ENCODE measurements at places on chromosomes 5 and 9. TPM values are rescaled to one million over a fixed set of nuclear protein-coding genes. Genes with fewer than 3 reads are reported as not detected.
A peak's percentile ranks its signal among the peaks of the same experiment; 100 is the strongest.

- DNase-seq: no peak
These were observed 347.4 kb downstream of the PSAT1 start for GRCh38 chr9:78644359-78644758.

DNA sequence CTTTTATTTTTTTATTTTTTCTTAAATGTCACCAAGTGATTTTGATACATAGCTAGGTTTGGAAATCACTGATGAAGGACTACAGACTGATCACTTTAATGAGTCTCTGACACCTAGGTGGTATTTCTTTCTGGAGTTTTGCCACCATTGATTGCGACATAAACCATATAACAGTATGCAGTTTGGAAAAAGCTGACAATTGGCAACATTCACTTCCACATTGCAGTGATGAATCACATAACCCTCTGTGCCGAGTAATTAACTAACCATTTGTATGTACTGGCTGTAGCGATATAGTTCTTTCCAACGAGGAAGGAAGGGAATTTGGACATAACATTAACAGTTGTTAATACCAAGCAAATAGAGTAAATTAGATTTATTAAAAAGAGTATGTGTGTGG is 222.9 kb upstream of the EFNA5 start:
- no peak for DNase-seq

- no peak for DNase-seq
These were observed 9.2 kb upstream of the EGFL7 start for GRCh38 chr9:136653323-136654079.

DNA sequence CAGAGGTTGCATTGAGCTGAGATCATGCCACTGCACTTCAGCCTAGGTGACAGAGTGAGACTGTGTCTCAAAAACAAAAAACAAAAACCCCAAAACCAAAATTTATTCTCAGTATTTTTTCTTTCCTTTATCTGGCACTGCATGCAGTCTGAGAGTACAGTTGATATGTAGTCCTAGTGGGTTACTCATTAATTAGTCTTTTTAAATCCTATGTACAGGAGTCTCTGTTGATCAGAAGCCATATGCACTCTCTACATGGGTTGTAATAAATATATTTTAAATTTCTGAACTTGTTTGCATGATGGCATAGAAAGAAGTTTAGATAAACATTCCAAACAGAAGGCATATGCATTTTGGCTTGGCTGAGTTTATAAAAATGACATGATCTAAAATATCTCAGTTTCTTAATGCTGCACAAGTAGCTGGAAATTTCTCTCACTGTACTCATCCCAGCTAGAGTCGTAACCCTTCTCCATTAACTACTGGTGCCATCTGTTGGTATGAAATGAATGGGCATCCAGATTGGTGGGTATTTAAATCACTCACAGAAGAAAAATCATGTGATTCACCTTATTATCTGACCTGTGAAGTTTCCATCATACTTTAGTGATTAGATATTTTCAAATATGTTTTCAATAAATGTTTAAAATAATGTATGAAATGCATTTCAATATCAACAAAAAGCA is 284.8 kb downstream of the CTNND2 start:
- no peak for DNase-seq

DNA sequence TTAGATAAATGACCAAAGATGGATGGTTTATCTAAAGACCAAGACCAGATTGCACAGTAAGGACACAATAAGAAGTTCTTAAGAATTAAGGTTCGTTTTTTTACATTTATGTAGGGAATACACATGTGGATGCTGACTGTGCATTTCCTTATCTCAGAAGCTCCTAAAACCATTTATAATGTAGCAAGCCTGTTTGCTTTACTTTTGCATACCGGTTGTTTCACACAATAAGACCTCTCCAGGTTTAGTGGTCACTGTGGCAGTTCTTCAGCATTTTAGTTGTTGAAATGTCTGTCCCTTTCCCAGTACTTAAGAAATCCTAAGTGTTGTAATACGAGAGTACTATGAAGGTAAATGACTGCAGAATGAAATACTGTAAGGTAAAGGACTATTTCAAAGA is 43.6 kb downstream of the BASP1 start:
- no peak for DNase-seq

- DNase-seq: peak; percentile 52
These were observed 1.1 kb downstream of the CRAT start for GRCh38 chr9:129109537-129109903.

GRCh38 chr5:10607023-10607665 is 43.3 kb downstream of the ANKRD33B start:
- no peak for DNase-seq

DNA sequence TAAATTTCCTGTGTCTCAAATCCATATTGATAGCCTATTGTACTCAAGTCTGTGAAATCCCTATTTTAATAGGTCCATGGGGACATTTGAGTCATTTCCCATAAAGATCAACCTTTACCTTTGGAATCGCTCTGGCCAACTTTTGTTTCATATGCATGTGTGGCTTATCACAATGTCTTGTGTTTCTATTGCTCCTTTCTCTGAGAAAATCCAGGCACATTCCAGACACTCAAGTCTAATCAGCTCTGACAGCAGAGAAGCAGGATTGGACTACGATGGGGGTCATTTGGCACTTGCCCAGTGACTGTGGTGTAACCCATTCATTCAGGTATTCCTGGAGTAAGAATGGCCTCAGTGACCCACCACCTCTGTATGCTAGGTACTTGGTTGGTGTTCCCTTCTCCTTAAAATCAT is 48.4 kb downstream of the ACTBL2 start:
- DNase-seq: no peak

GRCh38 chr5:151130235-151130921 is 27.2 kb downstream of the ANXA6 start:
- no peak for DNase-seq

GRCh38 chr5:41414598-41414997 is 95.8 kb downstream of the PLCXD3 start:
- DNase-seq: no peak

- DNase-seq: no peak
These were observed 74.4 kb downstream of the ATG10 start for GRCh38 chr5:82046276-82046647.

DNA sequence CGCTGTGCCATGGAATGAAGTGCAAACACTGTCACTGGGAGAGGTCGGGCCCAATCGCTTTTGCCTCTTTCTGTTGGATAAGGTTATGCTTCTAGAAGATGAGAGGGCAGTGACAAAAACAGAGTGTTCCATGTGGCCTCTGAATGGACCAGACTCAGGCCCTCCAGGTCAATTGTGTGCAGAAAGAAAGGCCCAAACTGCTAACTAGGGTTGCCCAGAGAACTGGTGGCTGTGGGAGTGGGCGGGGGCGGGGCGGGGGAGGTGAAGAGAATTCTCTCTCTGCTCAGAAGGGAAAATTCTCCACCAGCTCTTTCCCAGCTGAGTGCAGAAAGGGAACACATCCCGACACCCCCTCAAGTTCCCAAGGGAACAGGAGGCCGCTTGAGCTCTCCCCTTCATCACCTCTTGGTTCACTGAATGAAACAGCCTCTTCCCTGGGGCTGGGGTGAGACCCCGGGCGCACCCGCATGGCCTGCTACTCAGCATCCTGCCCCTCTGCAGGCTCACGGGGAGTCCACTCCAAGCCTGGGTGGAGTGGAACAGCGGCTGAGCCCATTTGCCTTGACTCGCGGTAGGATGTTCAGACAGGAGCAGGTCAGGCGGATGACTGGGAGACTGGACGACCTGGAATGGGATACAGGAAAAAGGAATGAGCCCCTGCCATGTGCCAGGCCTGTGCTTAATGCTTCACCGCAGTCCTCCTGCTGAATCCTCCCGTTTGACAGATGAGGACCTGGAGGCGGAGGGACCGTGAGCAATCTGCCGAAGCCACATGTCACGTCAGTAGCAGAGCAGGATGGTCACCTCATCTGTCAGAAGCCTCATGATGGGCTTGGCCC is 93.8 kb upstream of the FANCC start:
- DNase-seq: no peak

GRCh38 chr5:57839025-57839424 is 356.4 kb upstream of the ACTBL2 start:
- no peak for DNase-seq

DNA sequence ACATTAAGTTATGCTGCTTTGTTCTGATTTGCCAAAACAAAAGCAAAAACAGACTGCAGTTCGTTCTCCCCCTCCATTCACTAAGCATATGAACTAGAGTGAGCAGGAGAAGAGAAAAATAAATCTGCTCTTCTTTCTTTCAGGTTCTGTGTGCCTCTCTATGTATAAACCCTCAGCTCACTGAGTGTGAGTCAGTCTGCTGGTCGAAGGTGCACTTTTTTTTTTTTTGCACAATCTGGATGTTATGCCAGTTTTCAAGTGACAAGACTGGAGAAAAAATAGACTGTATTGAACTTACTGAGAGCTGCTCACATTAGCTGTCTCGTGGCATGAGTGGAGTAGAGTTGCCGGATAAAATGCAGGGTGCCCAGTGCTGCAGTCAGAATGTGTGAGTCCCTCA is 244.6 kb upstream of the ATP10B start:
- DNase-seq: no peak

- no peak for DNase-seq
These were observed 11.7 kb upstream of the IRF1 start for GRCh38 chr5:132501961-132502931.

DNA sequence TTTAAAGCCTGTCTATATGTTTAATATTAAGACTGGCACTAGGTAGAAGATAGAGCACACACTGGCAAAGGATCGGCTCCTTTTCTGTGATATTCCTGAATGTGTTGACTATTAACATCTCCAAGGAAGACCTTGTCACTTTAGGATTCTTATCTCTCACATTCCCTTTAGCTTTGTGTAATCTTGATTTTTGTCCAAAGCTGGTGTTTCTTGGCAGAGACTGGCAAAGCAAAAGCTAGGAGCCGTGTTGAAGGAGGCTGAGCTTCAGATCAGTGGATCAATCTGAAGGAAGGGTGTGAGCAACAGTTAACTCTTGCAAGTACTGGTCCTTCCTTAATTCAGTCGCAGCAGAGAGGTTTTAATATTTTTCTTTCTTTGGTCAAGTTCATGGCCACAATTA is 830.4 kb upstream of the ZNF608 start:
- DNase-seq: no peak

DNA sequence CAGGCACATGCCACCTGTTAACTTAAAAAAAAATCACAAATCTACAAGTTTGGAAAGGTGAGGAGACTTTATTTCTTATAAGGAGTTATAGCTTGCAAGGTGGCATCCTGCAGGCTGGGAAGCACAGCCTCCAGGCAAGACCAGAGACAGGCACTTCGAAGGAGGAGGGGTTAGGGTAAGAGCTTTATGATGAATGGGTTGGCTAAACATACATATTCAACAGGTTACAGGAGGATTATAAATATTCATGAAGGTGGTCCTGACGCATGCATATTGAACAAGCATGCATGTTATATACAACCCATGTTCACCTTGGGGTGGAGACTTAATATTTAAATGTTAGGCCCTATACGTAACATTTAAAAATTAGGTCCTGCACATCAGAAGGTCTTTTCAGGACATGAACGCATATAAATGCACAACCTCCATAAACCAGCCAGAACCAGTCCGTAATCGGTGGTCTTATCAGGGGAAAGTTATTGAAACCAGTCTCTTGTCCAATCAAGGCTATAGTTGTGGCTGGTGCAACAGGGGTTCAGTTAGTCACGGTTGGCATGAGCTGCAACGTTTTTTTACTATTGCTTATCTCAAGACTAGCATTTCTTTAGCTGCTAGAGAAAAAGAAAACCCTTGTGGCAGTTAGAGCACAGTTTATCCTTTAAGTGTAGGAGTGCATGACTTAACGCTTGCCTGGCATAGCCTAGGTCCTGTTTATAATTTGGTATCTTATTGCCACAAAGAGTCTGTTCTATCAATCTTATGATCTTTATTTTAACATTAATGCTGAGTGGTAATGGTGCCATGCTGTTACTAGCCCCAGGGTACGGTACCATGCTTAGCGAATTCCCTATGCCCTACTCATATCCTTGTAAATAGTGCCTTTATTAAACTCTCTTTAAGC is 72.7 kb downstream of the C9orf57 start:
- no peak for DNase-seq

DNA sequence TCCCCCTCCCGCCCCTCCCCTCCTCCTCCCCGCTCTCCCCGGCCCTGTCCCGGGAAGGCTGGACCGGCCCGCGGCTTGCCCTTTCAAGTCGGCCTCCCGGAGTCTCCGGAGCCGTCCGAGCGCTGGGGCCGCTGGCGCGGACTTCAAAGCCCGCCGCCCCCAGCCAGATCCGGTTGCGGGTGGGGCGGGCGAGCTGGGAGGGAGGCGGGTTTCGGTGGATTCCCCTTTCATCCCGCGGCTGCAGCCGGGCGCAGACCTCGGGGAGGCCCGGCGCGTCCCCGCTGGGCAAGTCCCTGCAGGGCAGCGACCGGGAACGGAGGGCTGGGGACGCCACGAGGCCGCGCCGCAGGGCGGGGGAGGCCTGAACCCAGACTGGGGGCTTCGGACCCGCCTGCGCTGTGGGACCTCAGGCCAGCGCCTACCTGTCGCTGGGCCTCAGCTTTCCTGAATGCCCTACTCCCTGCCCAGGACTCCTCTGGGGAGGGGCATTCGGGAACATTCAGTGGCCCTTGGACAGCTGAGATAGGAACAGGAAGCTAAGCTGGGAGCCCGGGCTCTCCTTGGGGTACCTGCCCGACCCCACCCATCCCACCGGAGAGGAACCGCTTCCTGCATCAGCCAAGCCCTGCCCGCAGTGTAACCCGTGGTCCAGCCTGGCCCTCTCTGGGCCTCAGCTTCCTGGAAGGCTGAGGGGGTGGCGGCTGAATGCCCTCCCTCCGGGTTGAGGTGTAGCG is 23.4 kb downstream of the C9orf50 start:
- DNase-seq: no peak

- DNase-seq: no peak
These were observed 205.7 kb downstream of the GAS1 start for GRCh38 chr9:86741311-86742208.

DNA sequence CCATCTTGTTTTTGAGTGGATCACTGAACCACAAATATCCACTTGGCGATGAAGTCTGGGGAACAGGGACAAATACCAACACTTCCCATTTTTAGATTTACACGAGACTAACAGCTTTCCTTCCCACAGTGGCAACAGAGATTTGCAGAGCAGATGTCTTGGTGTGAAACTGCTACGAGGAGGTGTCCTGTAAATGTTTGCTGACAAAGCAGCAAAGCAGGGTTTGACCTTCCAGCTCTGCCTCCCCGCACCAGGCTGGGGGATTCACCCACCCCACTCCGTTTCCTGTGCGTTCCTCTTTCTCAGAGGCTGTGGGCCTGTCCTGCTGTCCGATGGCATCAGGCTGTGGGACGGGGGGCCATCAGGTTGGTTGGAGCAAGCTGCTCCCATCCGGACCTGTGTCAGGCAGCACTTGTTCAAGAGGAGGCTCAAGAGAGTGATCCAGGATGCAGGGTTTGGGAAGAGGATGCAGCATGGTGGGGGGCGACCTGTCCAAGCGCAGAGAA is 693 bp upstream of the RGS3 start:
- DNase-seq: no peak

FAM151B gene
- total RNA-seq: not detected

PFN3 gene
- not detected for total RNA-seq

FCN2 gene
- total RNA-seq: not detected

PCDHGB5 gene
- not detected for total RNA-seq

IFNB1 gene
- total RNA-seq: not detected

SV2C gene
- total RNA-seq: 0.11 TPM

CHSY3 gene
- not detected for total RNA-seq

FAM221B gene
- not detected for total RNA-seq

Data from CD8-positive, alpha-beta T cell (primary cell).